HAP-1 (cell line): ENCODE measurements at places on chromosomes 12 and 14.
A peak's percentile ranks its signal among the peaks of the same experiment; 100 is the strongest.

GRCh38 chr14:72892103-72892878 is 1.6 kb downstream of the DPF3 start:
- no peak for DNase-seq

- DNase-seq, result no peak
Measured at GRCh38 chr14:71529848-71530247, 402.4 kb upstream of the RGS6 start.

- no peak for DNase-seq
Measured at GRCh38 chr12:4268329-4269181, 5.0 kb upstream of the CCND2 start.

DNA sequence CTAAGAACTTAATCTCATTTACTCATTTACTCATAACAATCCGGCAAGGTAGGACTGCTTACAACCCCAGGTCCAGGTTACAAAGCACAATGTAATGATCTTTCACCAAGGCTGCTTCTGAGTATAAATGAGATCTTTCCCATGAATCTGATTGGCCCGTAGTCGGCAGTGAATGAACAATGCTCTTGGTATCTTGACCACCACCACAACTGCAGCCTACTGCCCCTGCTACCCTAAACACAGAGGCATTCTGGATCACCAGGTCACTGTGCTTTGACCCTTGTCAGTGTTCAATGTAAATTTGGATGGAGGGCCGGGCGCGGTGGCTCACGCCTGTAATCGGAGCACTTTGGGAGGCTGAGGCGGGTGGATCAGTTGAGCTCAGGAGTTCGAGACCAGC is 15.9 kb downstream of the FAM181A start:
- no peak for DNase-seq

DNA sequence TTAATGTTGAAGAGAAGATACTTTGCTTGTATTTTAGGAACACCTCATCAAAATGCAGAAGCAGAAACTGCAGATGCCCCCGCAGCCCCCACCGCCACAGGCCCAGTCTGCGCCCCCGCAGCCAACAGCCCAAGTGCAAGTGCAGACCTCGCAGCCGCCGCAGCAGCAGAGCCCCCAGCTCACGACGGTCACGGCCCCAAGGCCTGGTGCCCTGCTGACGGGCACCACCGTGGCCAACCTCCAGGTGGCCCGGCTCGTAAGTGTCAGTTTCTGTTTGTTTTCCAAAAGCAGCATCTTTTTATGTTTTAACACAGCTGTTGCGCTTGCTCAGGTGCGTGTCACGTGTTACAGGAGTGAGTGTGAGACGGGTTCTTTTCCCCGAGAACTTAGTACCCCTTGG is 79.5 kb downstream of the DDX51 start:
- DNase-seq, result no peak

DNA sequence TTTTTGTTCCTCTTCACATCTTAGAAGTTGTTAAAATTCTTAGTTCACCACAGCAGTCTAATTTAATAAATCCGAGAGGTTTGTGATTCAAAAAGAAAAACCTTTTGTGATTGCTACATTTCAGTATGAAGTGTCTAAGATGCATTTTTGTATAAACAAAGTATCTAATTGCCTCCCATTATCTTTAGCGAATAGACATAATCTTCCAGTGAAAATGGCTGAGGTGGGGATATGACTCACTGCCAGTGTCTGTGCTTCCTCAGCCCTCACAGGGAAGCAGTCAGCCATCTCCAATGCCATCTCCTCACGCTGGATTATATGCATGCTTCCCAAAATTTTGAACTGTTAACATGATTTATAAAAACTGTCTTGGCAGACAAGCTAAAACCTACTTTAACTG is 7.6 kb downstream of the GCH1 start:
- no peak for DNase-seq

DNA sequence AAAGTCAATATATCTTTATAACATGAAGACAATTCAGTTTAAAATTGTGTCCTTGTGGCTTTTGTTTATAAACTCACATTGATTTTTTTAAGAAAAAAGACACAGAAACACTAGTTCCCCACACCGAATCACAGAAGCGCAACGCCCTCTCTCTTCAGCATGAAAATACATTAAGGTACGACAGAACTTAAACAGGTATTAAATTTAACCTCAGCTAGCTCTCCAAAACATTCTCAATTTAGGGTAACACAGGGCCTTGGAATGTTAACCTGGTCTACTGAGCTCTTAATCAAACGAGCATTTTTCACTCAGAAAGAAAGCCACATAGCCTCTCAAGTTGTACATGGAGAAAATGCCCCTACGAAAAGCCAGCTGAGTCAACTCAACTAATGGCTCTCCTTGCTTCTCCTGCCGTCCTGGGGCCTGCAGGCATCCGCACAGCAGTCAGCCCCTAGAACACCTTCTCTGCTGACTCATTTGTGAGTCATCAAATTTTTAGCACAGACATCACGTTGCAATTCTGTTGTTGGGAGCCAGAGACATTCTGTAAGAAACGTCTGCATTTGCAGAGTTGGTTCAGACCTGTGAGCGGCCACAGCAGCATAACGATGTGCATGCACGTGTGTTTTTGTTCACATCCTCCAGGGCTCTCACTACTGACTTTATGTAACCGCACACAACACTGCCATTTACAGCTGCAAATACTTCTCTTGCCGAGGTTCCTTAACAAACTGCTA is 141.6 kb downstream of the ITPR2 start:
- peak; percentile 74 for DNase-seq

DNA sequence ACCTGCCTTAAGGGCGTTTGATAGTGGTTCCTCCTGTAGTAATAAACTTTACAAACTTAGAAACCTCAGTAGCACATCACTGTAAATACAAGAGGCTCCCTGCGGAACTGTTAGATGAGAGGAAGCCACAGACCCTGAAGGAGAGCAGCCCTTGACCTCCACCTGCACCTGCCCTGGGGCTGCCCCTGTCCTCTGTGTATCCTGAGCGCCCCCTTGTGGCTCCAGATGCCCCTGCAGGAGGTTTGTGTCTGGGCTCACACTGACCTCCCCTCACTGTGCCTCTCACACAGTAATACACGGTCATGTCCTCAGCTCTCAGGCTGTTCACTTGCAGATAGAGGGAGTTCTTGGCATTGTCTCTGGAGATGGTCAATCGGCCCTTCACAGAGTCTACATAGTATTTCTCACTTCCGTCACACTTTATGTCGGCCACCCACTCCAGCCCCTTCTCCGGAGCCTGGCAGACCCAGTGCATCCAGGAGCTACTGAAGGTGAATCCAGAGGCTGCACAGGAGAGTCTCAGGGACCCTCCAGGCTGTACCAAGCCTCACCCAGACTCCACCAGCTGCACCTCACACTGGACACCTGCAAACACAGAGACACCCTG is 1059.8 kb downstream of the TMEM121 start:
- no peak for DNase-seq

DNA sequence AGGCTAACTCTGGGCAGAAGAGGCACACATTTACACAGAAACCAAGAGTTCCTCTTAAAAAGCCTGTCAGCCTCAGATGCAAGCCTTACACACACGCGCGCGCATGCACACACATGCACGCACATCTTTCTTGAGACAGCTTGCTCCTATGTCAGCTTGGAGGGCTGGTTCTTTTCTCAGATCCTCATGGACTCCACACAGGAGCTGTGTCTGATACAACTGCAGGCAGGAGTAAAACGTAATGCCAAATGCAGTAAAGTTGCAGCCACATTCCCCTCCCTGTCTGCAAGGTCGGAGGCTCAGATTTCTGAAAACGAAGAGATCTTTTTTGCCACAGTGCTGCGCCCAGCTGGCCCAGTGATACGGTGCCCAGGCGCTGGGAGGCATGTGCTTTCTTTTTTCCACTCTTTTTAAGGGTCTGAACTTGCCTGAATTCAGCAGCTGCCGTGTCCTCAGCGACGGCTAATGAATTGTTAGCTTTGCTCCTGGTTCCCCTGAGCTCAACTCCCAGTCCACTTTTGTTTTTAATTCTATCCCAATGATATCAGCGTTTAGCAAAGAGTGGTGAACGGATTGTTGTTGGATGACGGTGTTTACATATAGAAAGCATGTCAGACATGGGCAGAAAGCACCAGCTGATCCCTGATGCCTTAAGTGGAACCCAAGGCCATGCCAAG is 72.9 kb upstream of the FOXN3 start:
- DNase-seq, result no peak

GRCh38 chr12:28998662-28999120 is 150.4 kb upstream of the FAR2 start:
- DNase-seq, result peak; percentile 46

DNA sequence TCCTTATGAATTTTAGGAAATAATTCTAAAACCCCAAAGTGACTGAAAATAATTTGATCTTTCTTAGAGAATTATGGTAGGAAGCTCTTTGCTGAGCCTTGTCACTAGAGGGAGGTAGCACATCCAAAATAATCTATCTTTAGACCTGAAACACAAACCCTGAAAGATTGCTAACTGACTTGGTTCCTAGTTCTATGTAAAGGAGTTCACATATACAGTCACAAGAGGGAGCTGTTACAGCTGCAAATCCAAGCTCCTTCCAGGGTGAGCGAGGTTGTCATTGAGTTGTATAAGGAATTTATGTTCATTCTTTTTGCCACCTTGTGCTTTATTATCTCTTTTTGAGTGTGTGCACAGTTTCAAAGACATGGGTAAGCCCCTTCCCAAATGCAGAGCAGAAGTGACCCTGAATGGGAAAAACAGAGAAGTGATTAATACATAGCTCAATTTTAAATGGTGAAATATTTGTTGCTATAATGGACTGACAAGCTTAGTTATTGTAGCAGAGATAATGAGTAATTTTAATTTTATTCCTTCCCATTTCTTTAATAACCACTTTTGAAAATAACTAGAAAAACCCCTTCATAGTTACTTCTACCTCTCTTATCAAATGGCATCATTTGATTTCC is 387.9 kb downstream of the DAD1 start:
- peak; percentile 10 for DNase-seq

DNA sequence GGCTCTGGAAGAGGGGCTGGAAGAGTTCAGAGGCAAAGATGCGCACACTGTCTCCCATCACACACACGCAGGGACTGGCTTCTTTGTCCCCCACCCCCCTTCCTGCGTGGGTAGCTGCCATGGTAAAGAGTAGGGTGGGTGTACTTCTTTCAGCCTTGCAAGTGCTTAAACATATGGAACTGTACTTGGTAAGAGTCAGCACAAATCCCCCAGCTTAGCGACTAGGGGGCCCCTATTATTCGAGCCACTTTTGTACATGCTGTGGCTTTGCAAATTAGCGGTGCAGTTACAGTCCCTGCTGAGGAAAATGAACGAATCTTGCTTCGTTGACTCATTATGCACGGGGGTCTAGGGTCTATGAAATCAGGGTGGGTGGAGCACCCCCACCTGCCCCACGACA is 123.8 kb downstream of the AACS start:
- DNase-seq, result no peak

- no peak for DNase-seq
Measured at GRCh38 chr12:49944046-49944445, 6.5 kb upstream of the AQP2 start.

DNA sequence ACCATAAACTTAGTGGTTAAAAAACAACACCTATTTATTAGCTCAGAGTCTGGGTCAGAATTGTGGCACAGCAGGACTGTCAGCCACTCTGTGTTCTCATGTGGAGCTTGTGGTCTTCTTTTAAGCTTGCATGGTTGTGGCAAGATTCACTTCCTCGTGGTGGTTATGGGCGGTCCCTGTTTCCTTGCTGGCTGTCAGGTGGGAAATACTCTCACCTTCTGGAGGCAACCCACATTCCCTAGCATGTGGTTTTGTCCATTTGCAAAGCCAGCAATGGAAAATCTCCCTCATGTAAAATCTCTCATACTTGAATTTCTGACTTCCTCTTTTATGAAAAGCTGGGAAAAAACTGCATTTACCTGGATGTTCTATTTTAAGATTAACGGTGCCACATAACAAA is 229.8 kb downstream of the ALX1 start:
- no peak for DNase-seq

- no peak for DNase-seq
Measured at GRCh38 chr14:98085751-98086150, 1186.2 kb downstream of the BCL11B start.

GRCh38 chr12:118061011-118061872 is at the start of gene WSB2:
TSS of gene WSB2 (minus strand) at chr12:118061179. CDS start at chr12:118061048, 131 bp downstream.
- no peak for DNase-seq

- no peak for DNase-seq
Measured at GRCh38 chr12:105024928-105025327, 38.8 kb downstream of the NOPCHAP1 start.

DNA sequence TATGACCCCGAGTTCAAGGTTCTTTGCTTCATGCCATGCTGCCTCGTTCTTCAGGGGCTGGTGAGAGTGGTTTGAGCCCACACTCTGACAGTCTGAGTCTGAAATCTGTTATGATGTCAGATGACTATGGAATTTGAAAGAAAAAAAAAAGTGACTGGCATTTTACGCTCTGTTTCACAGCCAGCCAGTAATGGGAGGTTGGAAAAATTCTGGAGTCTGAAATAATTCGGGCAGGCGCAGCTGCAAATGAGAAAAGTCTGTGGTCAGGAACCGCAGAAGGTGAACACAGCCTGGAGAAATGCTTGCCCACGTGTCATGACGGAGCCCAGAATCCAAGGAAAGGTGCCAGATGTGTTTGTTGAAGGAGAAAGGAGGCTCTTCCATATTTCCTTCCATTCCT is 269.8 kb upstream of the PWP1 start:
- DNase-seq, result no peak

DNA sequence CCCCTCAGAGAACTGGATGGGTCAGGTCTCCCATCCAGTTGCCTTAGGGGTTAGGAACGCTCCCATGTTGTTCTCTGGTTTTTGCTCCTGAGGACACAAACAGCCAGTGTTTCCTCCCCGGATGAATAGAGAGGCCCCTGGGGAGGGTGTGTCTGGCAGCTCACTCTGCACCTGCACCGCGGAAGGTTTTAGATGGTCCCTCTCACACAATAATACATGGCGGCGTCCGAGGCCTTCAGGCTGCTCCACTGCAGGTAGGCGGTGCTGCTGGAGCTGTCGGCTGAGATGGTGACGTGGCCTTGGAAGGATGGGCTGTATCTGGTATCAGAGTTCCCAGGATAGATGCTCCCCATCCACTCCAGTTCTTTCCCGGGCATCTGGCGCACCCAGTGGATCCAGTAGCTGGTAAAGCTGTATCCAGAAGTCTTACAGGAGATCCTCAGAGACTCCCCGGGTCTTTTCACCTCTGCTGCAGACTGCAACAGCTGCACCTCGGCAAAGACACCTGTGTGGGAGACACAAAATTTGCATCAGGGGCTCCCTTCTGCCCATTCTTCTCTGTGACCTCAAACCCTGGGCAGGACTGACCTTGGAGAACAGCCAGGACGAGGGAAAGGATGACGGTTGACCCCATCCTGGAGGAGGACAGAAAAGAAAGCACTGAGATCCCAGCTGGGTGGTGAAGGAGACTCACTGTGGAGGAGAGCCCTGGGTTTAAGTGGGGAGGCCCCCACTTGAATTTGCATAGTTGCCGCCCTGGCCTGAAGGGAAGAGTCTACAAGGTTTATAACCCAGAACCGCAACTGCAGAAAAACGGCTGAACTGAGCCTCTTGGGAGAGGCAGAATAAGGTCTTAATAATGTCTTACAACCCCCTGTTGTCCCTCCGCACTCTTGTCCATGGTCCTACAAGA is 1324.8 kb downstream of the TMEM121 start:
- no peak for DNase-seq

GRCh38 chr12:5588591-5588990 is 156.7 kb downstream of the NTF3 start:
- DNase-seq, result no peak

- DNase-seq, result no peak
Measured at GRCh38 chr12:124170760-124171159, 124.1 kb upstream of the RFLNA start.

GRCh38 chr14:22381408-22381760 is 207.6 kb downstream of the DAD1 start:
- no peak for DNase-seq

GRCh38 chr12:77388445-77389265 is 323.3 kb upstream of the E2F7 start:
- DNase-seq, result no peak

GRCh38 chr12:47088021-47088944 is 8.5 kb upstream of the AMIGO2 start:
- DNase-seq, result no peak
